ENCODE measurements at places on chromosomes 1 and 21.
A peak's percentile ranks its signal among the peaks of the same experiment; 100 is the strongest.

DNA sequence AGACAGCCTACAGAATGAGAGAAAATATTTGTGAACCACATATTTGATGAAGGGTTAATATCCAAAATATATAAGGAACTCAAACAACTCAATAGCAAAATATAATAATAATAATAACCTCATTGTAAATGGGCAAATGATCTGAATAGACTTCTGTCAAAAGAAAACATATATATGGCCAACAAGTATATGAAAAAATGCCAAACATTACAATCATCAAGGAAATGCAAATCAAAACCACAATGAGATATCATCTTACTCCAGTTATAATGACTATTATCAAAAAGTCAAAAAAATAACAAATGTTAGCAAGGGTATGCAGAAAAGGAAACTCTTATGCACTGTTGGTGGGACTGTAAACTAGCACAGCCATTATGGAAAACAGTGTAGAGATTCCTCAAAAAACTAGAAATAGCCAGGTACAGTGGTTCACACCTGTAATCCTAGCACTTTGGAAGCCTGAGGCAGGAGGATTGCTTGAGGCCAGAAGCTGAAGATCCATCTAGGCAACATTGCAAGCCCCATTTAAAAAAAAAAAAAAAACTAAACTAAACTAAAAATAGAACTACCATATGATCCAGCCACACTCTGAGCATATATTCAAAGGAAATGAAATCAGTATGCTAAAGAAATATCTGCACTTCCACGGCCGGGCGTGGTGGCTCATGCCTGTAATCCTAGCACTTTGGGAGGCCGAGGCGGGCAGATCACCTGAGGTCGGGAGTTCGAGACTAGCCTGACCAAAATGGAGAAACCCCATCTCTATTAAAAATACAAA is 17.3 kb upstream of the TRIM67 start:
- DNase-seq, result no peak

DNA sequence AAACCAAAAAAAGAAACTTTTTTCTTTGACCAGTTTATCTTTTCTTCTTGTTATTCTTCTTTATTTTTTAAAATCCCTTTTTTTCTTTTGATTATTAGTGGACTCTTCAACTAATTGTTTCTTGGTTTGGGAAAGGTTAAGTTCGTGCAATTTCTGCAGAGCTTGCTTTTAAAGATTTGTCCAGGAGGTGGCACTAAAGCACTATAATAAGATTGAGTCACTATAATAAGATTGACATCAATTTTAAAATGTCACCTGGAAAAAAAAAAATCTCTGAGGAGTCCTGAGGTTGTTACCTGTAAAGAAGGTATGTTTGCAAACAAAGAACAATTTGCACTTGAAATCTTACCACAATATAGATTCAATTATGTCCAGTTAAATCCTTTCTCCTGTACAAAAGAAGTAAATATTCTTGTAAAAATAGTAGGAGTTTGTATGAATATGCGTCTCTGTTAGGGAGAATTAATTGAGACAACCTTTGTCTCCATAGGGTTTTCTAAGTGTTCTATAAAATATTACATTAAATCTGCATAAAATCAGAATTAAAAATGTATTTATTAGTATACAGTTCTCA is 166.7 kb downstream of the ADGRL4 start:
- DNase-seq, result peak; percentile 16

GRCh38 chr1:68314151-68314780 is 81.9 kb upstream of the WLS start:
- no peak for DNase-seq

DNA sequence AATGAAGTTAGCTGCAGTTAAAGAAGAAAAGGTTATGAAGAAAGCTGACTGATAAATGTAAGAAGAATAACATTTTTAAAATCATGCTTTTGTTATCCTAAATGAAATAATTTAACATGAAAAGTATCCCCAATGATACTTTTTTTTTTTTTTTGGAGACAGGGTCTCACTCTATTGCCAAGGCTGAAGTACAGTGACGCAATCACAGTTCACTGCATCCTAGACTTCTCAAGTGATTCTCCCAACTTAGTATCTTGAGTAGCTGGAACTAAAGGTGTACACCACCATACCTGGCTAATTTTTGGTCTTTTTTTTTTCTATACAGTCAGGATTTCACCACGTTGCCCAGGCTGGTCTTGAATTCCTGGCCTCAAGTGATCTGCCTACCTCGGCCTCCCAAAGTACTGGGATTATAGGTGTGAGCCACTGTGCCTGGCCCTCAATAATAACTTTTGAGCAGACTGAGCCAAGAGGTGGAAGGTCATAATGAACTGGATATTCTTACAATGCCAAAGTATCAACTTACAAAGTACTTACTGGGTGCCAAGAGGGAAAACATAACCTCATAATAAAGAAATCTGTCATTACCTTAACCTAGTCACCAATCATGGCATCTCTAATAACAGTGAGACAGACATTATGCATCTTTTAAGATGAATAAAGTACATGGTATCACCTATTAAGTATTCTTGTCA is 94.5 kb downstream of the EVI5 start:
- DNase-seq, result no peak

GRCh38 chr1:93815366-93816110 is 63.5 kb downstream of the DNTTIP2 start:
- DNase-seq, result peak; percentile 59

DNA sequence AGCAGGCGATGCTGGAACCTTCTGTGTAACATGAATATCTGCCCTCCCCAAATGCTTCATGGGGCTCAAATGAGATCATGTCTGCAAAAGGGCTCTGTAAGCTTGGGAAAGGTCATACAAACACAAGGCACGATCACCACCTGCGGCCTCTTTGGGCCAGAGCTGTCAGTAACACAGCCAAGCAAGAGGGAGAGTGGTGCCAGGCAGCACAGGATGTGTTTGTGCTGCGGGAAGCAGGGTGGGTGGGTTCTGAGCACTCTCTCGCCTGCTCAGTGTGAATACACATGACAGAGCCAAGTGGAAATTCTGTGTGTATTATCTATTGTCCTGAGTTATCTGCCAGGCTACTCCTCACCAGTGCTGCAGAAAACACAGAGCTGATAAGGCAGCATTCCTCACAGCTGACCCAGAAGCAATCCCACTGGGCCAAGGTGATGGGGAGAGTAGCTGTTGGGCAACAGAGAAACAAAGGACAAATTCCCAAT is 101.2 kb downstream of the LAMC2 start:
- peak; percentile 98 for DNase-seq

GRCh38 chr1:75053207-75053606 is 81.0 kb upstream of the LHX8 start:
- no peak for DNase-seq

GRCh38 chr1:200448034-200448762 is 38.4 kb upstream of the ZNF281 start:
- DNase-seq, result no peak
